Activated naive CD4-positive, alpha-beta T cell treated with anti-CD3 and anti-CD28 coated beads, Interleukin-2, amount 50 U/mL, for 72 hours (primary cell): ENCODE measurements at places on chromosomes 7 and 10.

DNA sequence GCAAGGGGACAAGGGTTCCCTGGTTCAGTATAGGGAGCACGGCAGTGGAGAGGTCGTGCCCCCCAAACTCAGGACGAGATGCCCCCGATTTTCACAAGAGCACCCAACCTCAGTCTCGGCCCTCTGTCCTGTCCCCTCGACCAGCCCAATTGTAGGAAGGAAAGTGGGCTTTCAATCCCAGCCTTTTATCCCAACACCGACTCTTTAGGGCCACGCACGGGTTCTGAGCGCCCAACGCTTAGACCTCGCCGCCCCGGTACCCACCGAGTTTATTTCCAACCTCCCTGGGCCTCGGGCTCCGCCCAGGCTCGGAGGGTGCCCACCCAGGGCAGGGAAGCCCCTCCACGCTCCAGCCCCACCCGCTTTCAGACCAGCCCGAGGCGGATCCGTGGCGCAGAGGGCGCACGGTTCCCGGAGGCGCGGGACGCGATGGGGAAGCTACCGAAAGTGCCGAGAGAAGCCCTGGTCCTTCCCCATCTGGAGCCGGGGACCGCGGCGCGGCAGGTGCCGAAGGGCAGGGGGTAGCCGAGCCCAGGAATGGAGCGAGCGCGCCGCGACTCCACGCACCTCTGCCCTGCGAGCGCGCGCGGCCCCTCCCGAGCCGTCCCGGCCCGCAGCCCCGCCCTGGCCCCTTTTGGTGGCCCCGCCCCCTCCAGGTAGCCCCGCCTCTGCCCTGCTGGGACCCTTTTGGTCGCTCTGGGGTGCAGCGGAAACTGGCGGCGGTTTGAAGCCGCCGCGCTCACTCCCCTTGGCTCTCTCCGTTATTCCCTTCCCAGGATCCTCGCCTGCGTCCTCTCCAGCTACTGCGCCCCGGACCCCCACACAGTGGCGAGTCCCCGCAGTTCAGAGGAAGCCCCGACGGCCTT, 20.4 kb downstream of the GRID2IP start:
- no peak for DNase-seq

GRCh38 chr10:28879875-28880682, 202.8 kb downstream of the BAMBI start:
- no peak for DNase-seq

- peak; percentile 32 for DNase-seq
Measured at GRCh38 chr10:27258838-27259812, 18.5 kb upstream of the ACBD5 start.

GRCh38 chr10:67878133-67878532, 6.3 kb upstream of the SIRT1 start:
- DNase-seq = no peak

GRCh38 chr10:11256896-11257295, 239.2 kb downstream of the CELF2 start:
- DNase-seq = no peak

DNA sequence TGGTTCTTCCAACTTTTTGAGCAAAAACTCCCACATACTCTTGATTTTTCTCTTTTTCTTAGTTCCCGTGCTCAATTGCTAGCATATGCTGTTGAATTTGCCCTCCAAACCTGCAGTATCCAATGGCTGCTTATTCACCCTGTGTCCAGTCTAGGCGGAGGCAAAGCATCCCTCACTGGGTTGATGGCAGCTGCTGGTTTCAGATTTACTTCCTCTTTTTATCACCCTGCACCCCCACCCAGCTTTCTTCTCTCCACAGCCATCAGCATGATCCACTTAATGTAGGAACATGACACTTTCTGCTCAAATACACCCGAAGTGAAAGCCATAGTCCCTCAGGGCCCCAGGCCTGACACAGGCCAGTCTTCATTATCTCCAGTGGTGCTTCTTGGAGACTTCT, 87.6 kb upstream of the ADARB2 start:
- DNase-seq = no peak

DNA sequence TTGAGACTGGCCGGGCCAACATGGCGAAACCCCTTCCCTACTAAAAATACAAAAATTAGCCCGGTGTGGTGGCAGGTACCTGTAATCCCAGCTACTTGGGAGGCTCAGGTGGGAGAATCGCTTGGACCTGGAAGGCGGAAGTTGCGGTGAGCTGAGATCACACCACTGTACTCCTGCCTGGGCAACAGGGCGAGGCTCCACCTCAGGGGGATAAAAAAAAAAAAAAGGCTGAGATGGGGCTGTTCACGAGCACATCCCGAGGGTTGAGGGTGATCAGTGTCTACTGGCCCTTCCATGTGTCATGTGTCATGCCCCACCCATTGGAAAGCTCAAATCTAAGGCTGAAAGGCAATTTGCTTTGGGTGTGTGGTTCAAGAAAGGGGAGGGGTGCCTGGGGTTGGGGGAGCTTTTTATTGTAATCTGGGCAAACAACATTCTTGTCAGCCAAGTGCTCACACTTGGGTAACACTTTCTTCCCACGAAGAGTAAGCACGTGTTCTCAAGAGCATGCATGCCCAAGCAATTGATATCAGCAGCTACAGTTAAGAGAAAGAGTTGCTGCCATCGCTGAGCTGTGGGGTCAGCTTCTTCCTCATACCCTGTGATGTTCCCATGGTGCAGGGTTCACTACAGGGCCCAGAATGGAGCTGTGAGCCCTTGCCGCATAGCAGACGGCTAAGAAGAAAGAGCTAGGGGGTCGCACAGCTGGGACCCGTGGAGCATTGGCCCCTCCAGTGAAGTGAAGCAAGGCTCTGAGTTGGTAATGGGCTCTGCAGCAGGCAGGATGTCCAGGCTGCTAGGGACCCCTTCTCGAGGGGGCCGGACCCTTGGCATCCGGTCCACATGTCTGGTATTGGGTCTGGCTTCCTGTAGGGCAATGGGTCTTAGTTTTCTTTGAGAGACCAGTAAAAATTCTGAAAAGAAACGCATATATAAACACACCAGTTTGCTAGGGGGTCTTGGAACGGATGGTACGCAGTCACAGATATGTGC, 9.9 kb upstream of the ACSL5 start:
- no peak for DNase-seq

DNA sequence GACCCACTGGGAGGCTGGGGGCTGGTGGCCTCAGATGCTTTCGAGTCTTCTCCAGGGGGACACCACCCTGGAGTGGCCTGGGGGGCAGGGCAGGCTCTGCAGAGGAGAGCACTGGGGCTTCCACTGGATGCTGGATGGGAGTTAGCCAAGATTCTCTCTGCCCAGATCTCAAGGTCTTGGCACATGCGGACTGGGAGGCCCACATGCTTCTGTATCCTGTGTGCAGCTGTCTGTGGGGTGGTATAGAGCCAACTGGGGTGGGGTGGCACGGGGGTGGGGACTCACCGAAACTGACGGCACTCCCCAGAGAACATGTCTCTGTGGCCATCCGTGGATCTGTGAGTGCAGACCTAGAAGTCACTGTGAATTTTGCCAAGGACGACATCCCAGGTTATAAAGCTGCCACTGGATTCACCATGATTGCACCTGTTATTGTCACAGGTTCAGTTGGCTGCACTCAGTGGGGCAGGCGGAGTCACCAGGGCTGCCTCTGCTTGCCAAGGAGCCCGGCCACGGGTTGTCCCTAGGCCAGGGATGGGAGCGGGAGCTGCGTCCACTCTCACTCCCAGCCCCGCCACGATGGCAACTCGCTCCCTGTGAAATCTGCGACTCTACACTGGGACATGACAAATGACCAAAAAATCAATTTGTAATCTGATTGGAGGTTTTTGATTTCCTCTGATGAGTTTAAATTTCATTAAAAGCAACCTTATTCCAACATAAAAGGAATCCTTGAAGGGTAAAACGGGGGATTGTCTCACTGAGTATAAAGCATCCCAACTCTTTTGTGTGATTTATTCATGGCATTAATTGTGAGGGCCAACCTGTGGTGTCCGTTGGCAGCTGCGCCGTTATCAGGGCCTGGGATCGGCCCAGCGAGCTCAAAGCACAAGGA, 131.3 kb downstream of the EBF3 start:
- DNase-seq = no peak

DNA sequence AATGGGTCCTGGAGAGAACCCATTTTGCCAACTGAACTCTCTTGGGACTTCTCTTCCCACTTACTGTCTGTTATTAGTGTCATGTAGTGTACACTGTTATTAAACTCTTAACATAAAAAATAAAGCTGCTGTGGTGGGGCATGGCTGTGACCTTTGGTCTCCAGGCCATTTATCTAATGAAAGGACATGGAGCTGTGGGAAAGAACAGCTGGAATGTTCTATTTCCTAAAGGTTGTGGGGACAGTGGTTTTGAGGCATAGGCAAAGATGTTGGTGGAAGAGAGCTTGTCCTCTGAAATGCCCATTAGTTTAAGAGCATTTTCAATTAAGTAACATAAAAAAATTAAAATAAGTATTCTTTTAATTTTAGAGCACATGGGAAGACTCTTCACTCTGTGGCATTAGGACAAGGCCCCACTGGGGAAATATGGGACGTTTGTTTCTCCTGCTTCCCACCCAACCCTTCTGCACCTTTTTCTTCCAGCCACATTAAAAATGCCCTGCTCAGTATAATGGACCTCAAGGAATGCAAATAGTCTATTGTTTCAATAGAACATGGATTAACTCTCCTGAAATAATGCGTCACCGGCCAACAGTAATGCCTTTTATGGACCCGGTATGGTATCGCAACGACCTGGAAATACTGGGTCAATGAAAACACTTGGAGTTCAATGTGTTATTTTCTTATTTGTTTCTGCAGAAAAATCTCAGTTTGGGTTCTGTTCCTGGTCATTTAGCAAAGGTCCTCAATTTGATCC, 149.6 kb downstream of the BUB3 start:
- no peak for DNase-seq

GRCh38 chr7:44330331-44330730, 4.9 kb upstream of the CAMK2B start:
- DNase-seq = no peak

- no peak for DNase-seq
Measured at GRCh38 chr7:1770331-1770730, 100.3 kb downstream of the ELFN1 start.

DNA sequence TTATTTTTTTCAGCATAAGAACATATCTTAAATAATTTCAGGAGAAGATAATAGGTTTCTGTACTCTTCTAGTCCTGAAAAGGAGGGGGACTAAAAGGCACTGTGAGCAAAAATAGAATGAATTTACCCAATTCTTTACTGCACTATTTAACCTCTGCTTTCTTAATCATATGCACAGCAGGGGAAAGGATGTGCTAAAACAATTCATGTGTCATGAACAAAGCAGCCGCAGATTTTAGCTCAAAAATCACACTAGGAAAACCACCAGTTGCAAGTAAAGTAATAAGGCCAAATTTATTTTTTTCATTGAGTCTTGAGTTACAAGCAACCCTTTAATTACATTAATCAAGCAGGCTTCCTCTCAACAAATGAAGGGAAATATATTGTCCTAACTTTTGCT, 80.1 kb downstream of the CABCOCO1 start:
- no peak for DNase-seq

- DNase-seq = no peak
Measured at GRCh38 chr7:98119256-98119918, 12.7 kb downstream of the LMTK2 start.
